ENCODE measurements at places on chromosomes 4 and X.
A peak's percentile ranks its signal among the peaks of the same experiment; 100 is the strongest.

GRCh38 chr4:57148831-57149505 is 38.8 kb upstream of the IGFBP7 start:
- no peak for DNase-seq

- no peak for DNase-seq
Measured at GRCh38 chr4:148749403-148749802, 307.2 kb upstream of the NR3C2 start.

- DNase-seq, result no peak
Measured at GRCh38 chrX:2696698-2697215, 5.7 kb downstream of the CD99 start.

GRCh38 chrX:132810964-132811712 is 147.3 kb downstream of the HS6ST2 start:
- DNase-seq, result no peak

- no peak for DNase-seq
Measured at GRCh38 chr4:78296261-78296660, 239.1 kb downstream of the FRAS1 start.

GRCh38 chrX:16465081-16465876 is 184.7 kb upstream of the S100G start:
- DNase-seq, result no peak

GRCh38 chr4:39045827-39046221 is 13.6 kb upstream of the TMEM156 start:
- DNase-seq, result no peak

- no peak for DNase-seq
Measured at GRCh38 chr4:2494992-2495391, 26.1 kb downstream of the RNF4 start.

DNA sequence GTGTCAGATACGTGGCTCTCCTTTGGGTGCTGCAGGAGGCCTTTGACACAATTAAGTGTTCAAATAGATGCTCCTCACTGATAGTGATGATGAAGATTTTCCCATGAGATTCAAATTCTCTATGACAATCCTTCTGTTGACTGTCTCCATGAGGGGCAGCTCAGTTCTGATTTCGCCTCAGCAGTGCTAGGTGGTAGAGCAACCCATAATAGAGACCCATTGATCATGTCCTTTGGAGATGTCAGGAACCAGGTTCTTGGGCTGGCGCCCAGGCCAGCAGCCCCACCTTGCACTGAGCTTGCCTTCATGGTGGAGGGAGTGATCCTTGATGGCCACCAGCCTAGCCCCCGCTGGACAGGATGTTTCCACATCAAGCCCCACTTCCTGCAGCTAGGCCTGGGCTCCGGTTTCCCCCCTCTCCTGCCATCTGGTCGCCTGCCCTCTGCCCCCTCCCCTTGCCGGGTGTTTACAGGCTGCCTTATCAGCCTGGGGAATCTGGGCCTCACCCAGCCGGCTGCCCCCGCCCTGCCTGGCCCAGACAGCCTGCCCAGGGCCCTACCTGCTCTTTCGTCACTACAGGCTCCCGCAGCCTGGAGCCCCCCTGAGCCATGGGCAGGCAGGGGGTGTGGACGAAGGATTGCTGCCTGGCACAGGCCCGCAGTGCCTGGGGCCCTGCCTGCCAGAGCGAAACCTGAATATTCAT is 12.6 kb downstream of the ELF4 start:
- DNase-seq, result no peak

- DNase-seq, result no peak
Measured at GRCh38 chr4:101871962-101872676, 81.6 kb downstream of the BANK1 start.

DNA sequence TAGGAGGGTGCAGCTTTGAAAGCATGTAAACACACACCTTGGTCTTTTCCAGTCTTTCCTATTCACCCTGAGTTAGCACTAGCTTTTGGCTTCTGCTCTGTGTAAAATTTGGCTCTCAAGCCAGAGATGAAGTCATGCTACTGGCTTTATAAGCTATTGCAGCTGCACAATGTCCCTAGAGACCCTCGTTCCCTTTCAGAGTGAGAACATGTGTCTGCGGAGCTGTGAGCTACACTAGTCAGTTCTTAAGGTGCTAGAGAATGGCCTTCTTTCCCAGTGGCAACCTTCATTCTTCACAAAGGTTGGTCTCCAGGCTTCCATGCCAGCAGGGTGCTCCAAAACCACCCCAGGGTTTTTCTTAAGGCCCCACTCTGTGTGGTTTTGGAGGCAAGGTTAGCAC is 199.1 kb downstream of the SPATA18 start:
- no peak for DNase-seq

- no peak for DNase-seq
Measured at GRCh38 chrX:148416142-148416541, 84.3 kb upstream of the AFF2 start.

- no peak for DNase-seq
Measured at GRCh38 chr4:67546971-67547370, 1.7 kb upstream of the CENPC start.

- no peak for DNase-seq
Measured at GRCh38 chrX:148192547-148192946, 211.4 kb downstream of the FMR1NB start.

- no peak for DNase-seq
Measured at GRCh38 chrX:136752346-136752745, 28.4 kb downstream of the ARHGEF6 start.

GRCh38 chr4:8159537-8160232 is 1.1 kb upstream of the ABLIM2 start:
- DNase-seq, result no peak

GRCh38 chr4:52425751-52426326 is 233.3 kb downstream of the USP46 start:
- DNase-seq, result no peak

GRCh38 chr4:145280541-145280940 is 100.2 kb upstream of the OTUD4 start:
- no peak for DNase-seq

DNA sequence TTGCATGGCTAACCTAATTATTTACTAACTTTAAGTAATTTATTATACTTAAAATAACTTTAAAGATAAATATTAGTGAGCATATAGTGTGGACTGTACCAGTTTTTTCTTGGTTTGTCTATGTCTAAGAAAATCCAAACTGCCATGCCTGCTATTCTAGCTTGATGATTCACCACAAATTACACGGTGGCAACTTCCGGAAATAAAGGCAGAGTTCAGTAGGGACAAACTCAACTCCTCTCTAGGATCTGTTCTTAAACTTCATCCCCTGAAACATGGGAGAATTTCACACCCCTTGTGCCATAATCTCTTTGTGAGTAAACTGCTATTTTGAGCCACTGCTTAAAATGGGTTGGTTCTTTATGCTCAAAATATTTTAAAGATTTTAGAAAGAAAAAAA is 213.6 kb upstream of the NRK start:
- no peak for DNase-seq

GRCh38 chr4:42724451-42724850 is 67.5 kb upstream of the ATP8A1 start:
- DNase-seq, result no peak

GRCh38 chr4:55906989-55907388 is 41.8 kb upstream of the CEP135 start:
- peak; percentile 83 for DNase-seq

- no peak for DNase-seq
Measured at GRCh38 chr4:108109997-108110416, 58.7 kb downstream of the LEF1 start.

Data from LoVo (cell line).